Pulmonary artery endothelial cell (primary cell): ENCODE measurements at places on chromosomes 5 and 9.

- no peak for DNase-seq
These were observed 168.7 kb downstream of the ENC1 start for GRCh38 chr5:74471875-74472274.

GRCh38 chr5:149364719-149365118, 6.9 kb downstream of the PCYOX1L start:
- no peak for DNase-seq

DNA sequence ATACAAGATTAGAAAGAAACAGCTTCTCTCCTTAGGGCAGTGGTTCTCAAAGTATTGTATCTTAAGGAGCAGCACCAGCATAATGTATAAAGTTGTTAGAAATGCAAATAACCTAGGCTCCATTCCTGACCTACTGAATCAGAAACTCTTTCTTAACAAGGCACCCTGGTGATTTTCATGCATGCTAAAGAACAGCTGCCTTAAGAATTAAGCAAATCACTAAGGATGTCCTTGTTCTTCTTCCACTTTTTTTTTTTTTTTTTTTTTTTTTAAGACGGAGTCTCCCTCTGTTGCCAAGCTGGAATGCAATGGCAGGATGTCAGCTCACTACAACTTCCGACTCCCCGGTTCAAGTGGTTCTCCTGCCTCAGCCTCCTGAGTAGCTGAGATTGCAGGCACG, 1095.2 kb upstream of the EDIL3 start:
- DNase-seq = no peak

GRCh38 chr5:150189326-150189725, 536 bp upstream of the SLC6A7 start:
- DNase-seq = no peak

DNA sequence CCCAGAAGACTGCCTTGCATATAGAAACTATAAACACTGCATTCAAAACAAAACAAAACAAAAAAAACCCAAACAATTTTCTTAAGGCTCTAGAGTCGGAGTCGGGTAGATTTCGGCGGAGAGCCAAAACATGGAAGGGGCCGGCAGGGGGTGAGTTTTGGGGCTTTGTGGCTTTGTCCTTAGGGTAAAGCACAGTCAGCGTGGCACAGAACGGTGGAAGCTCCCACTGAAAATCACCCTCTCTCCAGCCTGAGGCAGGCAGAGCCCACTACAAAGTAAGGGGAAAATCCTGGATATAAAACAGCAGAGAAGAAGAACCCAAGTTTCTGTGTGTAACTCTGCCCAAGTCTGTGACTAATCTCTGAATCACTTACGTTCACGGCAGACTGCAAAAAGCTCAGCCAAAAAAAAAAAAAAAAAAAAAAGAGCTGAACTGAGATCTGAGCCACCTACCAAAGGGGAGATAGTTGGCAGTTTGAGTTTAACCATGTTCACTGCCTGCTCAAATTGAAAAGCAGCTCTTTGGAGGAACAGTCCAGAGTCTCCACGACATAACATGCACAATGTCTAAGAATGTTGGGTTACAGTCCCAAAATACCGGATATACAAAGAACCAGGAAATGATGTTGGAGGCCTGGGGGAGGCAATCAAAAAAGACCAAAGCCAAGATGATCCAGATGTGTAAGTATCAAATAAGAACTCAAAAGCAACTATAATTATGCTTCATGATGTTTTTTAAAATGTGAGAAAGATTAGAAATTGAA, 26.6 kb upstream of the OR2K2 start:
- peak; percentile 13 for DNase-seq

- DNase-seq = no peak
These were observed 23.5 kb upstream of the IFNE start for GRCh38 chr9:21505425-21506179.

GRCh38 chr5:143515829-143516228, 112.3 kb upstream of the NR3C1 start:
- no peak for DNase-seq

DNA sequence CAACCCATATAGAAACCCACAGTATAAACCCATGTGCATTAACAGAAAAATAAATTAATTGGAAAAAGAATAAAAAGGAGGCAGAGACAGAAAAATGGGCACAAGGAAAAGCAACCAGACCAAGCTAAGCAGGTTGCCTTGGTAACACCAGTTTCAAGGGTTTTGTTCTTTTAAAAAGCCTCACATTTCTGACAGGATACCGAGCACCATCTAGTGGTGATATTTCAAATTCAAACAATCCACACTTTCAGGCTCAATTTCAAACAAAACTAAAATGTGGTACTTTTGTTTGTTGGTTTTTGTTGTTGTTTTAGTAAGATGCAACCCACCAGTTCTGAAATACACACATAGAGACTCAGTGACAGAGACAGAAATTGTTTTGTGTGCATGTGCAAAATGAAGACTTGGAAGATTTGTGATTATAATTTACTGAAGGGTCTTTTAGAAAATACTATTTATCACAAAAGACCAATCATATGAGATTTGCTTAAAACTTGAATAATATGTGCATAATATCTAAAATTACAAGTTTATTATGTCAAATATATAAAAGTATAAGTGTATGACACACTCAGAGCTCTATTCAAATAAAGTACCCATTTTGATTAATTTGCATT, 318.2 kb downstream of the SLCO4C1 start:
- DNase-seq = no peak

GRCh38 chr9:110797611-110798010, 129.0 kb downstream of the MUSK start:
- DNase-seq = no peak

DNA sequence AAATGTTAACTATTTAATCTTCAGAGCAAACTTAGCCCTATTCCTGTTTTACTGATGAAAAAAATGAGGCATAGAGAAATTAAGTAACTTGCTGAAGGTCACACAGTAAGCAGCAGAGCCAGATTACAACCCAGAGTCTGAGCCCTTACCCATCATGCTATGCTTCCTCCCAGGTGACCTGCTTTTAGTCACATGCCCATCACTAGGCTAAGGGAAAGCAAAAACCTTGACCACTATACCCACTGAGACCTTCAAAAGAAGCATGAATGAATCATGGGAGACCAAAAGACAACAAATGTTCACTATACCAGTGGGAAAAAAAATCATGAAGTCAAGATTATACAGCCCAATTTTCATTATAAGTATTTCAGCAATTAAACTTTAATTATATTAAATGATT, 5.3 kb upstream of the HAUS6 start:
- DNase-seq = no peak
